Neural crest cell (in vitro differentiated cells): ENCODE measurements at places on chromosomes 6 and 20. TPM values are rescaled to one million over a fixed set of nuclear protein-coding genes. Genes with fewer than 3 reads are reported as not detected.

DNA sequence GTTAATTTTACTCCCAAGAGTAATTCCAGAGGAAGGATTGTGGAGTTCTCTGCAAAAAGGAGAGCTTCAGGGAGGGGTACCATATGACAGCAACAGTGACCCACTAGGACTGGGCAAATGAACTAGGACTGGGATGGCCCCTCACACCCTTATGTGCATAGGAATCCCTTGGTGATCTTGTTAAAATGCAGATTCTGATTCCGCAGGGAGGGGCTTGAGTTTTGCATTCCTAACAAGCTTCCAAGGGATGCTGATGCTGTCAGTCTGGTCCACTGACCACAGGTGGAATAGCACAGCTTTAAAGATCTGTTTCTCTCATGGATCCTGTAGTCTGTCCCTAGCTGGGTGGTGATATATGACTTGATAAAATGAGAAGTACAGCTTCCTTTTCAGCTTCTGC is 6.3 kb upstream of the FOXA2 start:
- no peak for DNase-seq

DNA sequence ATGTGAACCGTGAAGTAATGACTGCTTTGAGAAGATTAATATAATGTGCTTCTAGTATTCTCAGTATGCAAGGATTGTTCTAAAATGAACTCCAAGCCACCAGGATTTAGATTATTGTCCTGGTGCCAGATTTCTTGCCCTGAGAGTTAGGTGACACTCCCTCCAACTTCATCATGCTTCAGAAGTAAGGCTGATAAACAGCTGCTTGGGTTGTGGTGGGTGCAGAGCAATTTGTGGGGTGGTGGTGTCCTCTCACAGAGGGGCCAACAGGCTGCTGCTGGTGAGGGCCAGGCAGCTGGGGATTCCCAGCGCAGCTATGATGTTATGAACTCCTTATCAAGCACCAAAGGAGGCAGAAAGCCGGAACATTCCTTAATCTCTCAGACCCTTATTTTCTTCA is 114.6 kb downstream of the MCHR2 start:
- DNase-seq: no peak

DNA sequence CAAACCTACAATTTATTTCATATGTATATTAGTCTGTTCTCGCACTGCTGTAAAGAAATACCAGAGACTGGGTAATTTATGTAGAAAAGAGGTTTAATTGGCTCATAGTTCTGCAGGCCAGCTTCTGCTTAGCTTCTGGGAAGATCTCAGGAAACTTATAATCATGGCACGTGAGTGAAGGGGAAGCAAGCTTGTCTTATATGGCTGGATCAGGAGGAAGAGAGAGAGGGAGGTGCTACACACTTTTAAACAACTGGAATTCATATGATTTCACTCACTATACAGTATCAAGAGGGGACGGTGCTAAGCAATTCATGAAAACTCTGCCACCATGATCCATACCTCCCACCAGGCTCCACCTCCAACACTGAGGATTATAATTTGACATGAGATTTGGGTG is 29.9 kb downstream of the PHACTR2 start:
- DNase-seq: no peak

DNA sequence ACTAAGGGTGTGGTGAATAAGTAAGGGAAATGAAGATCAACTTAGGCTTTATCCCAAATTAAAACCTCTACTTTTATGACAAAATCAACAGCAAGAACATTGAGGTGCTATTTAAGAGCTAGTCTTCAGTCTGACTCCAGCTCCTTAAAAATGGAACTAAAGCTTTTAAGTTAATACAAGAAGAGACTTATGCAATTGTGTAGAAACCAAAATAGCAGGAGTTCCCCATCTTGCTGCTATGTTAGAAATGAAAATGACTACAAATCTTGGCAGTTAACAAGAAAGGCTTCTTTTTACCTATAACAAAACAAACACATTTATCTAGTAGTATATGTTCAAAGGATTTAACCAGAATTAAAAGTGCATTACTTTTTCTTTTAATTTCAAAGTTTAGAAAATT is 25.7 kb downstream of the HMGN3 start:
- DNase-seq: no peak

- no peak for DNase-seq
Measured at GRCh38 chr6:170583756-170584180, 669 bp downstream of the PDCD2 start.

DNA sequence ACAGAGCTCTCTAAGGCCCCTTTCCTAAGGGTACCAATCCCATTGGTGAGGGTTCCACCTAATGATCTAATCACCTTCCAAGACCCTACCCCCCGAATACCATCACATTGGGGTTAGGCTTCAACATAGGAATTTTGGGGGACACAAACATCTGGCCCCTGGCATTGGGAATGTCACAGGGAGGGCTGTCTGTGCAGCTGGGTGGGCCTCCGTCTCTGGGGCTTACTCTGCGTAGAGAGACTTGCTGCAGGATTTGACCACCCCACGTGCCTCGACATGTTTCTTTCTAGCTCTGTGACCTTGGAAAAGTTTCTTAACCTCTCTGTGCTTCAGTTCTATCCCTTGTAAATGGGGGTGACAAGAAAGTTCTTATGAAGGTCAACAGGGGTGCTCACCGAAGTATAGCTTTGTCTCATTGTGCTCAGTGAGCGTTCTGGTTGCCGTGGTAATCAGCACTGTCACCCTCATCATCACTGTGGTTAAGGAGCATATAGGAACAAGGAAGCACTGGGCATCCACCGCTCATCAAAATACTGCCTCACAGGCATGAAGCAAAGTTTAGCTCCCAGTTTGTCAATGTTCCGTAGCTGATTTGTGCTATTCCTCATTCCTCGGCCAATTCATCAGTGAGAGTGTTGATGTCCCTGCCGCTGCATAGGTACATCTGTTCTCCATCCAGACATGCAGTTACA is 152.8 kb downstream of the SYCP2 start:
- no peak for DNase-seq

GRCh38 chr6:83341765-83342164 is 89.1 kb downstream of the ME1 start:
- DNase-seq: no peak

DNA sequence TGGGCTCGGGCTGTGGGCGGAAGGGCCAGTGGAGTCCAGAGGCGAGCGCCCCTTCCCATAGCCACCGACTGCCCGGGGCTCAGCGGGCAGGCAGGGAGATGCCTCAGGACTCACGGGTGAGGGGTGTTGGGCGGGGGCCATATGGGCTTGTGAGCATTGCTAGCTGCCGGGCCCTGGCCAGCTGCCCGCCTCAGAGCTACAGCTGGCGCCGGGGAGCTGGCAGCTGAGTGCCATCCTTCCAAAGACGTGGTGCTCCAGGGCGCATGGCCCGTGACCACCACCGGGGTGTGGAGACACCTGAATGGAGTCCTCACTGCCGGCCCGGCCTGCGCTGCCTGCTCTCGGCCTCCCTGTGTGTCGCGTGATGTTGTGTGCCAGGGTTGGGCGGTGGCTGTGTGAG is 10.6 kb upstream of the RBBP8NL start:
- DNase-seq: no peak

DNA sequence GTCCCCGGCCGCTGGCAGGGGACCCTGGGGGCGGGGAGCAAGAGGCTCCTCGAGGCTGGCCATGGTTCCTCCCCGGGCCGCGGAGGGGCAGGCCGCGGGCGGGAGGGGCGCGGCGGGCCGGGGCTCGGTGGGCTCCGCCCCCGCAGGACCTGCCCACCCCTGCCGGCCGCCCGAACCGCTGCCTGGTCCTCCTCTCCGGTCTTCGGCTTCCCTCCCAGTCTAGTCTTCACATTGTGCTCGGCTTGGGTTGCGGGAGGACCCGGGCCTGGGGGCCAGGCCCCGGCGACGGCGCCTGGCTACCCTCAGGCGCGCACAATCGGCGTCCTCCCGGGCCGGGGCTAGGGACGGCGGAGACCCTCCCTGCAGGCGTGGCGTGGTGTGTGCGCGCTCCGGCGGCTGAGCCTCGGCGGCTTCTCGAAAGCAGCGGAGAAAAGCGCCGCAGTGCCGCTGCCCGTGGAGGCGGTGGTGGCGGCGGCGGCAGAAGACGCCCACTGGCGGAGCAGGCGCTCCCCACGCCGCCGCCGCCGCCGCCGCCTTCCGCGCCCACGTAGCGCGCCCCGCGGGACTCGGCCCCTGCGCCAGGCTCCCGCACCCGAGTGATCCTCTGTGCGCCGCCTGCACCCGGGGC is at the start of gene PDE10A:
Gene PDE10A, minus strand, starts transcription at position 493 of the 628 bp plus-strand sequence. Its CDS starts 430 bp downstream, at position 63.
- DNase-seq: peak; percentile 66

DNA sequence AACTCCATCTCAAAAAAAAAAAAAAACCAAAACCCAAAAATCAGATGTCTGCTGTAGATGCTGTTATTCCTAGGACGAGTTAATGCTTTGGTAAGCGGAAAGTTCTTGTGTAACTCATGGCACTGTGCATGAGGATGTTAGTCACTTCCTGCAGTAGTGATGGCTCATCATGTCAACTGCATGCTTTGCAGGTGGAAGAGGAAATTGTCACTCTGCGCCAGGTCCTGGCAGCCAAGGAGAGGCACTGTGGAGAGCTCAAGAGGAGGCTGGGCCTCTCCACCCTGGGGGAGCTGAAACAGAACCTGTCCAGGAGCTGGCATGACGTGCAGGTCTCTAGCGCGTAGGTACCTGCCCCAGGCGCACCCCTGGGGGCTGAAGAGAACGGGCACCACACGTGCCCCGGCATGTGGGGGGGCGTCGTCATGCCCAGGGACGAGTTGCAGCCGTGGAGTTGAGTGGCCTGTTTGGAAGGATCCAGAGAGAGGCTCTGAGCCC is 8.5 kb downstream of the TPD52L2 start:
- no peak for DNase-seq

DNA sequence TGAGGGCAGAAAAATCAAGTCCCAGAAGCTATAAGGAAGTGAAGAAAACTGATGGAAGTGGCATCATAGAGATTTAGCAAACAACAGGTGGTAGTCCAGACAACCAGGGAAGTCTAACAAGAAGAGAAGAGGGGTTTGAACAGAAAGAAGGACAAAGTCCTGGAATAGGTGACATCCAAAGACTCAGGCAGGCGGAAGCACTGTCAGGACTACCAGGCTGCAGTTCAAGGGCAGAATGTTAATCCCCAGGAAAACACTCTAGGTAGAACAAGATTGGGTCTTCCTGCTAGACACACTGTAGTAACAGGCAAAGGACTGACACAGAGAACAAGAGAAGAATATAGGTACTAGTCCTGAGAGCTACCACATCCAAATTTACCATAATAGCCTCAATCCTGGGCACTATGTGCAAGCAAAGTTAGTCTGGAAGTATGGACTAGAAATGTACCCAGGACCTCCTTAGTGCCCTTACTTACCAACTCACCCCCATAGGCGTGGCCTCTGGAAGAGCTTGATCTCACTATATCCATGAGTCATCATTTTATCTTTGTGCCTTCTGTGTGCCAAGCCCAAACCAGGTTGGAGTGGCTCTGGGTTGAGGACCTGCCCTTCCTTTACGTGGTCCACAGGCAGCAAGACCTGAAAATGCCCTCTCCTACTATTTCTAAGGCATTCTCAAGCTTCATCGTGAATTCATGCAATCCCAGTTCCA is 2.2 kb upstream of the EPB41L2 start:
- no peak for DNase-seq

HLA-F gene
- 0.98 and 1.4 TPM in 2 replicates for total RNA-seq

DEFB124 gene
- not detected in 2 replicates for total RNA-seq

PGC gene
- total RNA-seq: not detected in 2 replicates

LHFPL5 gene
- total RNA-seq: not detected in 2 replicates

DLL1 gene
- 53.9 and 59.8 TPM in 2 replicates for total RNA-seq
